Gastrocnemius medialis (tissue), 4 donors: ENCODE measurements at places on chromosomes 4 and X. TPM values are rescaled to one million over a fixed set of nuclear protein-coding genes. Genes with fewer than 3 reads are reported as not detected.

DNA sequence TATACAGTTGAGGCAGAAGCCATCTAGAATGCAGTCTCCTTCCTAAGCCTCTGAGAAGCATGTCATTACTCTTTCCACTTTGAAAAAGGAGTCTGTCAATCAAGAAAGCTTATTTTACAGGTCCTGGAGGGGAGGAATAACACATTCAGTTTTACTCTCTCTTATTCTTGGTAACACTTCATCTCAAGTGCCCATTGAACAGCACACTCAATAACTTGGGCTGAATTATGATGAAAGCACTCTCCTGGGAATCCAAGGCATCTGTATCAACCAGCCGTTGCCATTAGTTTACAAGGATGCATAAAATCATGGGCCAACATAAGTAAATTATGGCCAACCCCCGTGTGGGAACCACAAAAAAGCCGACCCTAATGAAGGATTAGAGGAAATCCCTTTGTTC, 282.4 kb downstream of the C4orf33 start:
- no peak for DNase-seq

GRCh38 chr4:146369446-146369845, 152.3 kb downstream of the SLC10A7 start:
- DNase-seq: no peak

DNA sequence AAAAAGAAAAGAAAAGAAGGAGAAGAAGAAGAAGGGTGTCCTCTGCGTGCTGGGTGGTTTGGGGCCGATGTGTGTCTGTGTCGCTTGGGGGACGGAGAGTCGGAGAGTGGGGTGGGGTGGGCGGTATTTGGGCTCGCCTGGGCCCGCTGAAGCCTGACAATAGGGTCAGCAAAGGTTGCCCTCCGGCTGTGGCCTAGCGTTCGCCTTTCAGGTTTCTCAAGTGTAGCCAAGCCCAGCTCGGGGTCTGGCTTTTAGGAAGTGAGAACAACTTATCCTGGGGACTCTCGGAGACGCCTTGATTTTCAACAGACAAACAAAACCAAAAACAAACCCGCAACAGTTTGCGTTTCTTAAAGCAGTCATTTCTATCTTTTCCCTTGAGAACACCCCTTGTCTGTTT, 4.1 kb upstream of the SOX3 start:
- DNase-seq: no peak

GRCh38 chr4:55008166-55009056, 117.0 kb downstream of the KDR start:
- no peak for DNase-seq

DNA sequence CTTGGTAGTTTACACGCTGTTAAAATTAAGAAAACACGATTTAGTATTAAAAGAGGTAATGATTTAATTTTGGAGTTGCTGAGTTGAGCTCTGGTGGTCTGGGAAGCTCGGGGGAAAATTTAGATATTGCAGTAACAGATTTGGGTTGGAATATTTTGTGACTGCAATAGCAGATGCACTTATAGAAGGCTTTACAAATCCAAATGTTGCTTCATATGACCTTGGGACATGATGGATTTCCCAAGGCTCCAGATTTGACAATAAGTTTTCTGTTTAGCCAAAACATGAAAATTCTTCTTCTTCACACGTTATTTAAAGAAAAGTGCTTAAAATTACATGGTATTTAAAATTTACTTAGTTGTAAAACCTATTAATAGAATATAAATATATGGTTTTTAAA, 302.0 kb downstream of the SPRY1 start:
- DNase-seq: no peak

GRCh38 chrX:43255596-43255995, 400.5 kb upstream of the MAOA start:
- no peak for DNase-seq

GRCh38 chr4:10730590-10730989, 46.0 kb upstream of the CLNK start:
- DNase-seq: no peak

GRCh38 chr4:170138580-170139194, 48.9 kb upstream of the AADAT start:
- DNase-seq: peak; percentile 23

DNA sequence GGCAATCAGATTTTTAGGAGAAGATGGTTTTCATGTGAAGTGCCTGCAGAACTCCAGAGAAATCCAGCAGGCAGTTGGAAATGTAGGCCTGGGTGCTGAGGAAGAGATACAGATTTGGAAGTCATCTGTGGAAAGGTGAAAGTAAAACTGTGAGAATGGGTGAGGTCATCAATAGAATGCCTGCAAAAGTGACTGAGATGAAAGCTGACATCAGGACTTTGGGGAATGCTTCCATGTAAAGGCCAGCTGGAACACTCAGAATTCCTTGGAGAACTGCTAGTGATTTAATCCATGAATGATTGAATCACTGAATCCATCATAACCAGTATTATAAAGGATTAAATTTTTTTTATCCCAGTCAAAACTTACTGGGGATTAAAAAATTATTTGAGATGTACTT, 124.5 kb upstream of the GIMD1 start:
- DNase-seq: no peak

DNA sequence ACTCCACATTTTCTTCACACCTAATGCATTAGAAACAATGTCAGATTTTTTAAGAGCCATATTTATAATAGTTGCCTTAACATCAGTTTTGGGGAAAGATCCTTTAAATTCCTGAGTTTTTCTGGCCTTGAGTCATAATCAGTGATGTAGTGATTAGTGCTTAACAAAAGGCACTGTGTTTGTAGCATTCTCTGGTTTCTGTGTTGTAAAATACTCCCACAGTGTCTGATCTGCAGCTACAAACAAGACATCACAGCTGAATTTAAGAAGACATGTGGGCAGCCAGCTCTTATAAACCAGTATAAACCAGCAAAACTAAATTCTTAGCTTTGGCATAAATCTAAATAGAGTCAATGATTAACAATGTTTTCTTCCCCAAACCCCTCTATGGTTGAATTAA, 233.8 kb downstream of the FSTL5 start:
- no peak for DNase-seq

- peak; percentile 30 for DNase-seq
Observed at GRCh38 chr4:41594432-41594831, 56.5 kb downstream of the LIMCH1 start.

DNA sequence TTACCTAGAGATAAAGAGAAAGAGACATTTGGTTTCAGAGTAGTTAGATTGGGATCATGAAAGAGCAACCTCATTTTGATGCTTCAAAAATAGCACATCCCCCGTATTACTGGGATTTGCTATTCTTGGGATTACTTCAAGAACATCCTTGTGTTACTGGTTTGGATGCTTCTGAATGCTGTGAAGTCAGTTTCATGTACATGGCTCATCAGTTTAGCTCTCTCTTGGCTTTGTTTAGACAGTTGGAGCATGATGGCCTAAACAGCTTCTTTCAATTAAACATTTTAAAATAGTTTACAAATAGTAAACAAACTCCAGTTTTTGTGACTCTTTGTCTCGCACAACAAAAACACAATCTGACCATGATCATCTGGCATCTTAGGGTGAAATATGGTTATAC, 23.9 kb downstream of the HTT start:
- no peak for DNase-seq

- peak; percentile 4 for DNase-seq
Observed at GRCh38 chrX:48648336-48648751, 35.3 kb upstream of the WAS start.

DNA sequence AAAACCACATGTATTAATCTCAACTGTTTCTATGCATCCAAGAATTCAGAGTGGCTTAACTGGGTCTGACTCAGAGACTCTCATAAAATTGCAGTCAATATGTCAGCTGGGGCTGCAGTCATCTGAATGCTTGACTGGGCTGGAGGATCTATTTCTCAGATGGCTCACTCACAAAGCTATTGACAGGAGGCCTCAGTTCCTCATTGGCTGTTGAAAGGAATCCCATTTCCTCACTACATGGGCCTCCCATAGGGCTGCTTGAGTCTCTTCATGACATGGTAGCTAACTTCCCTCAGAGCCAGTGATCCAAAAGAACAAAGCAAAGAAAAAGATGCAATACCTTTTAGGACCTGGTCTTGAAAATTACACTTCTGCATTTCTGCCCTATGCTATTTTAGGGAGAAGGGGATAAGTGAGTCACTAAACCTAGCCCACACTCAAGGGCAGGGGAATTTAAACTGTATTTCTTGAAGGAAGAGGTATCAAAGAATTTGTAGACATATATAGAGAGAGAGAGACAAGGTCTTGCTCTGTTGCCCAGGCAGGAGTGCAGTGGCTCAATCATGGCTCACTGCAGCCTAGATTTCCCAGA, 9.8 kb downstream of the SCFD2 start:
- DNase-seq: no peak

DNA sequence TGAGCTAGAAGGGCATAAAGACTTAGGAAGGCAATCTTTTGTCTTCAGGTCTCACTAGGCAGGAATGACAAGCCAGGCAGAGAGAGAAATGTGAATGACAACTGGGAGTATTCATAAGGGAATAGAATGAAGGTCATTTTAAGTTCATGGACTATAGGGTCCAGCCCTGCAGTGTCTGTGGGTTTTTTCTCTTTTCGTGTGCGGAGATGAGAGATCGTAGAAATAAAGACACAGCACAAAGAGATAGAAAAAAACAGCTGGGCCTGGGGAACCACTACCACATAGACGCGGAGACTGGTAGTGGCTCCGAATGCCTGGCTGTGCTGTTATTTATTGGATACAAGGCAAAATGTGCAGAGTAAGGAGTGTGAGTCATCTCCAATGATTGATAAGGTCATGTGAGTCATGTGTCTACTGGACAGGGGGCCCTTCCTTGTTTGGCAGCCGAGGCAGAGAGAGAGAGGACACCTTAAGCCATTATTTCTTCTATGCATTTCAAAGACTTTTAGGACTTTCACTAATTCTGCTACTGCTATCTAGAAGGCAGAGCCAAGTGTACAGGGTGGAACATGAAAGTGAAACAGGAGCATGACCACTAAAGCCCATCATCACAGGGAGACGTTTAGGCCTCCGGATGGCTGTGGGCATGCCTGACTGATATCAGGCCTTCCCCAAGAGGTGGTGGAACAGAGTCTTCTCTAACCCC, 921.8 kb upstream of the PCDH10 start:
- no peak for DNase-seq

DNA sequence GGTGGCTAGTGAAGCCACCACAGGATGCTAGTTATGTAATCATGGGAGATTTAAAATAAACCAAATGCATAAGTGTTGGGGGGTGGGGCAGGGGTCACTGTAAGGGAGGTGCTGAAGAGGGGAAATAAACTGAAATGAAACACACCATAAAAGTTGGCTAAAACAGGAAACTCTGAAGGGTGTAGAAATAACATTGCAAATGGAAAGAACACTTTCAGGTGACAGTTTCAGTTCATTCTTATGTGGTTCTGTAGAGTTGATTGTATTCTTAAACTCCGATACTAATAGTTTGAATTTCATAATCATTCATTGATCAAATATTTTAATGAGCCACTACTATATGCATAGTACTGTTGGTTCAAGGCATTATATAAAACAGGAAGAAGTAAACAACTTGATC, 80.1 kb downstream of the HDAC8 start:
- DNase-seq: no peak

- DNase-seq: no peak
Observed at GRCh38 chrX:108223585-108223984, 132.0 kb downstream of the ATG4A start.

DNA sequence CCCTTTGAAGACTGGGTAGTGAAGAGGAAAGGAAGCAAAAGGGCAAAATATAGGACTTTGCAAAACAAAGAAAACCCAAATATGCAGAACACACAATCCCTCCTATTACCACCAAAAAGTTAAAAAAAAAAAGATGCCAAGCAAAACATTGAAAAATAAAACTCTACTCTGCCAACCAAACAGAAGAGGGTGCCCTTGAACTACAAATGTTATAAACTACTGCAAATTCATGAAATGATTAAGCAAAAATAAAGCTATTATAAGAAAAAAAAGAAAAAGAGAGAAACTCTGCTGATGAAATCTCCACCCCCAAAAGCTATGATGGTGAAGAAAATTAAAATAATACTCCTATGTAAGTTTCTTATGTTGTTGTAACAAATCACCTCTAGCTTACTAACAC, 168.5 kb upstream of the STK26 start:
- no peak for DNase-seq

DNA sequence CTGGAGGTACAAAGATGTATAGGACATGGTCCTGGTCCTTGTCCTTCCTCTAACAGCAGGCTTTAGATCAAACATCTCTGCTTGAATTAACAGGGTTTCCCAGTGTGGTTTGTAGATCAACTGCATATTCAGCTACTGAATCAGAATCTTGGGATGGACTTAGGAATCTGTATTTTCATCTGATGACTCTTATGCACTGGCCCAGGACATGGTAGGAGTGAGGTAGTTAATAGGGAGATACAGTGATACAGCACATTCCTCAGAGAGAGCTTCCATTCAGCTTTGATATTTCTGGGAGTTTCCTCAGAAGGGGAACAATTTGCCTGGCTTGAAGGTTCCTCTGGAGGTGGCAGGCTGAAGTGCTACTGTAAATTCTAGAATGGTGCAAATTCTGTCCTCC, 203.1 kb downstream of the LARP7 start:
- no peak for DNase-seq

DNA sequence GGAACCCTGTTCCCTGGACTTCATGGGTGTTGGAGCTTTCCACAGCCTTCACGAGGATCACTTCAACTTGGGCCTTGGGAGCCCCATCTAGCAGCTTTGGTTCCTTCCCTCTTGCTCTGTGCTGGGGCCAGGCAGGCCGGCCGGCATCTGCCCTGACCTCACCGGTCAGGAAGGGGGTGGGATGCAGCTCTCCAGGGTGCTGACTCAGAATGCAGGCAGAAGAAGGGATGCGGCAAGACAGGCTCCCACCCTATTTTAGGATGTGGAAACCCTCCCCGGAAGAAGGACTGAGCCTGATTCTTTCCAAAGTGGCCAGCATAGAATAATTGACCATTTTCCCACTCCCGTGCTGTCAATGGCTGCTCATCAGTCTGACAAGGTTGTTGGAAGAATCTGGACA, 47.1 kb downstream of the FHDC1 start:
- no peak for DNase-seq

Gene DGKK
- total RNA-seq: not detected

Gene SLC30A9
- total RNA-seq: 28.3 TPM

Gene CFAP99
- total RNA-seq: not detected

Gene ADAM29
- total RNA-seq: not detected

Gene APLN
- not detected for total RNA-seq

Gene CFAP47
- total RNA-seq: not detected

Gene FGD1
- total RNA-seq: 1.1 TPM

Gene CT45A2
- not detected for total RNA-seq

Gene S100G
- total RNA-seq: not detected

Gene DACH2
- total RNA-seq: not detected

Gene UGT2B10
- total RNA-seq: not detected
